ENCODE measurements at places on chromosomes 3 and 15.

DNA sequence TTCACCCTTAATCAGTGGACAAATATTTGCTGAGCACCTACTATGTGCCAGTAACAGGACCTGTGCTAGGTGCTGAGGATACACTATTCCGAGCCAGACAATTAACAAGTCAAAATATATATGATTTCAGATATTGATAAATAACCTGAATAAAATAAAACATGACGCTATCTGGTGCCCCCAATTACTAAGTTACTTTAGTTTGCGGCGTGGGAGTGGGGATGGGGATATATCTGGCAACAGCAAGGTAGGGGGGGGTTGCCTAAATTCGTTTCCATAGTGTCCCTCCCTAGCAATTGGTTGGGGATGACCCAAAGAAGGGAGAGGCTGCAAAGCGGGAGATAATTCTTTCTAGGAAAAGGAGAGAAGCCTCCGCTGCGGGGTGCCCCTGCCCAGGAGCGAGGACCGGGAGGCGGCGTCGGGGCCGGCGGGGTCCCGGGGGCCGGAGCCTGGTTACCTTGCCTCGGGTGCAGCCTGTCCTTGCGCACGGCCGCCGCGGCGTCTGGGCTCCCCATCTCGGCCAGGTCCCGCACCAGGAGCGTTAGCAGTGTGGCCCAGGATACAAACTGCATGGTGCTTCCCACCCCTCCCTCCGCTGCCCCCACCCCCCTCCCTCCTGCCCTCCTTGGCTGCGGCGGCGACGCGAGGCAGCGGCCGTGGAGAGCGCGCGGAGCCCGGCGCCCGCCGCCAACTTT, 567 bp downstream of the ADAMTS9 start:
- DNase-seq, result no peak

DNA sequence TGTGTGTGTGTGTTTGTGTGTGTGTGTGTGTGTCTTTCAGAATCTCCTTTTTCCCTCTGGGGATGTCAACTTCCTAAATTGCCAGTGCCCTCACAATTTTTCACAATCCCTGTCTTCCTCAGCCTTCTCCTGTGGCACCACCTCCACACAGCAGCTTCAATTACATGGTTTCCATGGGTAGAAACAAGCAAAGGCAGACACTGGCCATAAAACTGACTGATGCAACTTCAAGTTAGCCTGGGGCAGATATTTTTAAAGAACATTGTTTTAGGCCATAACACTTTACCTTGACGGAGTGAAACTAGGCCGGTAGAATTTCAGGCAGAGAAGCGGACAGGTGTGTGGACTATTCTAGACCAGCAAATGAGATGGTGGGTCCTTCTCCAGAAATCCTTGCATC, 405.8 kb upstream of the SUCLG2 start:
- DNase-seq, result no peak

- no peak for DNase-seq
Observed at GRCh38 chr15:88636050-88636449, 2.8 kb upstream of the ISG20 start.

DNA sequence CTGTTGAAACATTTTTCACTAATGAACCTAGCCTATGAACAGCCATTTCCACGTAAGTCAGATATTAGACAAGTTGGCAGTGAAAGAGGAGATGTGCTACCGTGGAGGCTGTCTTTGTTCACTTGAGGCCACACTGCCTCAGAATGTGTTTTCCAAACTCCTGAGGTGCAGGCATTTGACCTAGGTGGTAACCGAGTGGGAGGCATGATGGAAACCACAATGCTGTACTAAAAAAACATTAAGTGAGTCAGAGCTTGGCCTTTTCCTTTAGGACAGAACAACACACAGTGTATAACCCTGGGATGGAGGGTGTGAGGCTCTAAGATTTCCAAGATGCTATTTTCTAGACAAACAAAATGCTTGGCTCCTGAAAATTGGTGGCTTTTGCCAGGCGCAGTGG, 406.3 kb downstream of the SOX2 start:
- DNase-seq, result no peak

DNA sequence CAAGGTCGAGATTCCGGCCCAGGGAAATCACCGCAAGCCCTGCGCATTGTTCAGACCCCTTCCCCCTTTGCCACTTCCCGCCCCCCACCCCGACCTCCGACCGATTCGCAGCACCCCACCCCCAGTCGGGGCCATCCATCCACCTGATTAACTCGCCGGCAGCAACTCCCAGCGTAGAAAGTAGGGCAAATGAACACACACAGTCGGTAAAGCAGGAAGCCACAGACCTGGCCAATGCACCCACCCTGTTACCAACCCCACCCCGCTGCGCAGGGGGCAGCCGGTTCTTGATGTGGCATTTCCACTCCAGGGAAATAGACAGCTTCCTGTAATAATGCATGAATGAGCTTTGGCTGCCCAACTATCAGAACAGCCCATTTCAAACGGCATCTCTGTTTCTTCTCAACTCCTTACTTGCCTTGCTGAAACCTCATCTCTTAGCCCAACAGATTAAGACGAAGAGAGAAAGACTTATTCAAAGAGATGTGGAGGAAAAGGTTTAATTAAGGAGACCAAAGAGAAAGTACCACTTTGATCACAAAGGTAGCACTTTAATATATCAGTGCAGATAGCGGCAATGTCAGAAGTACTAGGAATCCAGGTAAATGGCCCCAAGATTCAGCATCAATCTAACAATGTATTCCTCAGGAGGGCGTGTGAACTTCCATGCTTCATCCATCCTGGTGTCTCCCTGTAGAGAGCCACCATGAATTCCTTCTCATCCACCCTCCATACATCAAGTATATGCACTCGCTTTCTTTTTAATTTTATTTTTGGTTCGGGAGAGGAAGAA, 1.9 kb downstream of the TNIK start:
- DNase-seq, result peak; percentile 42
